ENCODE measurements at places on chromosomes 12 and 14. TPM values are rescaled to one million over a fixed set of nuclear protein-coding genes. Genes with fewer than 3 reads are reported as not detected.

Gene IFNG-AS1
- not detected for total RNA-seq

DNA sequence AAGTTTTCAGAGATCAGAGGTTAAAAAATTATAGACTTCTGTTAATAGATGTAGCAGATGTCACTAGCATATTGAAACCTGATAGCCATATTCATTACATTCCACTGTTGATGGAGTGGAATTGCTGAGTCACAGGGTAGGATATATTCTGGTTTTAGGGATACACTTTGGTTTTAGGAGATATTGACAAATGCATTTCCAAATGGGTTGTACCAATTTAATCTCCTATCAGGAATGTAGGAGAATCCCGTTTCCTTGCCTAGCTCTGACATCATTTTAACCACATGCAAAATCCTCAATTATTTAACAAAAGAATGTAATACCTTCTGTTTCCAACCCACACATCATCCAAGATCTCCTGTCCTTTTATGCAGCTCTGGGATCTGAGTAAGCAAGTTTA lies 30.7 kb upstream of the ESR2 start:
- no peak for DNase-seq

GRCh38 chr14:56797569-56798446 lies 12.5 kb downstream of the OTX2 start:
- DNase-seq, result no peak

Gene CD163
- 2.0 TPM for total RNA-seq

Gene TOMM20L
- total RNA-seq, result 0.55 TPM

Gene CLEC2A
- total RNA-seq, result not detected

- no peak for DNase-seq
Observed at GRCh38 chr14:91332171-91332985, 85.2 kb downstream of the CCDC88C start.

Gene MYO1H
- 0.51 TPM for total RNA-seq

- no peak for DNase-seq
Observed at GRCh38 chr14:90384543-90384911, 12.3 kb upstream of the CALM1 start.

- peak; percentile 24 for DNase-seq
Observed at GRCh38 chr12:44875954-44876543, at the start of gene NELL2. TSS of gene NELL2 (minus strand) at chr12:44876315. CDS start at chr12:44875869, 446 bp downstream.

- DNase-seq, result no peak
Observed at GRCh38 chr14:67502867-67503266, 14.3 kb upstream of the TMEM229B start.

Gene WNT1
- not detected for total RNA-seq

DNA sequence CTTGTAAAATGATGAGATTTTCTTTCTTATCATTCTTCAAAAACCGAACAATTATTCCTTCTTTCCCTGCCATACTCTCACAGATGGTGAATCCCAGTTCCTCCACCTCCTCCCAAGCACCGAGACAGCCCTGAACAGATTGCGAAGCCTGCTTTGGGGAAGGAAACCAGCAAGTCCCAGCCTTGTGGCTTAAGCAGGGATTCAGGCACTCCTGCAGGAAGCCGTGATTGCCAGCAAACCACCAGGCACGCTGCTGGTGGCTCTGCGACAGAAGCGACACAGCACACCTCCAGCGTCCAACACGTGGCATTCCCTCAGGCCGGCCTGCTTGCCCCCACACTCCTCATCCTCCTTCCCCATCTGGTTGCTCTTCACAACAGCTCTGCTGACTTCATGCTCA lies 237.7 kb downstream of the GXYLT1 start:
- DNase-seq, result no peak

GRCh38 chr12:97637770-97638169 lies 175.2 kb downstream of the RMST start:
- no peak for DNase-seq

GRCh38 chr12:9587987-9588600 lies 19.6 kb downstream of the KLRB1 start:
- no peak for DNase-seq

Gene TAS2R10
- total RNA-seq, result 3.1 TPM

Gene CCDC197
- not detected for total RNA-seq

DNA sequence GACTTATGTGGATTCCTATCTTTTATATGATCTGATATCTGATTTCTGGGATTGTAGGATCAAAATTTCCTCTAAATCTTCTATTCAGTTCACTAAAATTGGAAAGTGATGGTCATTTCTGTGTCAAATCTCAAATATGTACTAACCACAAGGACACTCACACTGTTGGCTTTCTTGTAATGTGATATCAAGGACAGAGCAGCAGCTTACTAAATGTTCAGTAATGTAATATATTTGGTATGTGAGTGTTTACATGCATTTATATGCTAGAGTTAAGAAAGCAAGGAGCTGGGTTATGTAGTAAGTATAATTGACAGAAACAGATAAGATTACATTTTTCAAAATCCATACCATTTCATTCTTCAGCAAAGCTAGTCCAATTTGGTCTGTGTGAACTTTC lies 16.5 kb downstream of the PUS7L start:
- DNase-seq, result no peak

- DNase-seq, result no peak
Observed at GRCh38 chr14:23572836-23573235, 5.2 kb upstream of the AP1G2 start.

DNA sequence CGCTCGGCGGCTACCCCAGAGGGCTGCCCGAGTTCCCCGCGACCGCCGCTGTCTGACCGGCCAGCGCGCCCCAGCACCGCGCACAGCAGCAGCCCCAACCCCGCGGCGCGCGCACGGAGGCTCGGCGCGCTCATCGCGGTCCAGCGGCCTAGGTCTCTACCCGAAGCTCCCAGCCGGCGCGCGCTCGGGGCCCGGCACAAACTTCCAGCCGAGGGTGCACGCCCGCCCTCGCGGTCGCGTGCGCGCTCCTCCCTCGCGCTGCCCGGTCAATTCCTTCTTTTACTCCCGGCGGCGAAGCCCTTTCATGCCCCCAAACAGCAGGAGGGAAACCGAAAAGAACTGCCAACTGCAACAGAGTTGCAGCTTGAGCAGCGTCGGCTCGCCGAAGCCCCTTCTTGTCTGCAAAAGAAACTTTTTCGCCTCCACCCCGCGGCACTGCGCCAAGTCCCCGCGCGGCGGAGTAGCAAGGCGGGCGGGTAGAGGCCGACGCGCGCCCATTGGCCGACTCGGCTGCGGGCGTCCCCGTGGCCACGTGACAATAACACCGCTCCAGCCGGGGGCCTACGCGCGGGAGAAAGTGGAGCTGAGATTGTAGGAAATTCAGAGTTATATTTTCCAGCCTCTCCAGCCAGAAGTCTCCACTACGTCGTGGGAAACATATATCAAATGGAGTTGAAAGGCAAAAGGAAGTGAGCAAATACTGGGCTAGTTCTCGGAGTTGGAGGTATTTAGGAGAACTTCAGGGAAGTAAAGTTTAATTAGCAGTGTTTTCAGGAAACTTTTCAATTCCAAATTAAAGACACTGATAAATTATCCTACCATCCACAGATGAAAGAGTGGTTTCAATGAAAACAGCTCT lies at the start of gene LRIG3:
Gene LRIG3, minus strand, starts transcription at position 403 of the 859 bp plus-strand sequence. Its CDS starts 269 bp downstream, at position 134.
- DNase-seq, result peak; percentile 73

Data from progenitor cell of endocrine pancreas (in vitro differentiated cells).